ENCODE measurements at places on chromosomes 16 and 17. TPM values are rescaled to one million over a fixed set of nuclear protein-coding genes. Genes with fewer than 3 reads are reported as not detected.

Gene GNAO1
- not detected for total RNA-seq

Gene BIRC5
- 0.57 TPM for total RNA-seq

Gene PSMB10
- 42.4 TPM for total RNA-seq

Gene RANBP10
- total RNA-seq = 6.4 TPM

Gene MNT
- 17.7 TPM for total RNA-seq

Gene PRPF8
- 138 TPM for total RNA-seq

Gene MRPS23
- 19.5 TPM for total RNA-seq

DNA sequence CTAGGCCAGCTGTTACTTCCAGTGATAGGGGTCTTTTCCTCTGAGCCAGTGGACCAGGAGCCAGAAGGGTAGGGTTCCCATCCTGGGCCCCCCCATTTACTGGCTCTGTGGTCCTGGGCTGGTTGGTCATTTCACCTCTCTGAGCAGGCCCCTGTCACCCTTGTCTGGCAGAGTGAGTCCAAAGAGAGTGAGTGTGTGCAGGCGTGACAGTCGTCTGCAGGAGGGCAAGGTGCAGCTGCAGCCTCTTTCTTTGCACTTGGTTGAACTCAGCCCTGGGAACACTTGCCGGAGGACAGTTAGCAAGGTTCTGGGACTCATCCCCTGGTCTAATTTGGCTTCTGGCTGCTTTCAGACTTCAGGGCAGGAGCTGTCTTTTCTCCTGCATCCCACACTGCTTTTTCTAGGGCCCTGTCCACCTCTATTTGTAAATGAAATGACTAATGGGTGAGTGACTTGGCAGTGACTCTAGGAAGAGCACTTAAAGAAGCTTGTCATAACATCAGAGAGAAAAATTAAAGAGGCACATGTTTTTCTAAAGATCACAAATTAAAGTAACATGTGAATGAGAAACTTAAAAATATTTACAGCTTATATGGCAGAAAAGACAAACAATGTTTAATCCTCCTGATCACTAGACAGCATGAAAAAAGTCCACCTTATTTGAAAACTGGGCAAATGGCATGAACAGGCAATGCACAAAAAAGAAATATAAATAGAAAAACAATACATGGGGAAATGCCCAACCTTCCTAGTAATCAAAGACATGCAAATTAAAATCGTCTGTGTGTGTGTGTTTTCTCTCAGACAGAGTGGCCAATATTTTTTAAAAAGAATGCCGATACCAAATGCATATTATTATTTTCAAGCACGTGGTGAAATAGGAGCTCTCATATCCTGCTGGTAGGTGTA, 137.5 kb downstream of the NTN1 start:
- DNase-seq = no peak

DNA sequence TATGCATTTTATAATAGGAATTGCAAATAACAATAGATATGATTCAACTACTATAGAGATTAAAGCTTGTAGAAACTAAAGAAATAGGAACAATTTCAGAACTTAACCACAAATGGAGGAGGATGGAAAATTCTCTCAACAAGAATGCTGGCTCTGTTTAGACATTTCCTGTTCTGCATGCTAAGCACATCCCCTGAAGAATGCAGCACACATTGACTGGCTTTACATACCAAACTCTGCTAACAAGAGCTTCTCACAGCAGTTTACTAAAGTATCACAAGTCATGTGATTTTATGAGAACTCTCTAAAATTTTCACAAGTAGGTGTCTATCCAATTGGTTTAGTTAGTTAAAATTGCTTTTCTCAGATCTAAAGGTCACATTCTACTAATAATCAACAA, 85.2 kb downstream of the SPAG9 start:
- DNase-seq = peak; percentile 94

DNA sequence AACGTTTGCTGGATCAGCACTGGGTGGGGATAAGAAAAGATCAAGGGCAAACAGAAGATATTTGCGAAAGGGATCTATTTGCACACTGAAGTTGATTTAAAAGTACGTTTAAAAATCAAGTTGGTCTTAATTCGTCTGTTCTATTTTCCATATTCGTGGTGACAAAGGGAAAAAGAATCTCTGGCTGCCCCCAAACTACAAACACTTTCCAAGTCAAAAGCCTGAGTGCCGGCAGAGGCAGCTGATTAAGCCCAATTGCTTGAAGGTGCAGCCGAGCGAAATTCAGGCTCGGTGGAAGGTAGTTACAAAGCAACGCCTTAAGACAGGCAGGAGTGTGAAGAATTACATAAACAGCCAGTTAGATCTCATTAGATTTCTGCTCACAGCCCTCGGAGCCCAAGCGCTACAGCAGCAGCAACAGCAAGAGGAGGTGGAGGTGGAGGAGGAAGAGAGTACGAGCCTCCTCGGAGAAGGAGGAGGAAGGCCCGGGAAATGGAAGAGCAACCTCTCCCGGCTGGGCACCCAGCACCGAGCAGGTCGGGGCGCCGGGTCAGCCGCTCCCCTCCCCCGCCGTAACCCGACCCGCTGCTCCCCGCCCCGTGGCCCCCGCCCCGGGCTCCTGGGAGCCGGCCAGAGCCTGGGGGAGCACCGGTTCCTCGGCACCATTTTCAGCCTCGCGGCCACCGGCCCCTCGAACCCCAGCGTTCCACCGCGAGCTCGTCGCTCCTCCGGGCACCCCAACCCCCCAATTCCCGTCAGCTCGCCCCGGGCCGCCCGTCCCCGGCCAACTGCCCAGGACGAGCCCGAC, 890 bp downstream of the TOB1 start:
- peak; percentile 52 for DNase-seq

GRCh38 chr16:19959736-19960135, 75.1 kb upstream of the GPRC5B start:
- DNase-seq = no peak

- DNase-seq = no peak
Measured at GRCh38 chr17:48126532-48126850, 18.9 kb downstream of the SNX11 start.

DNA sequence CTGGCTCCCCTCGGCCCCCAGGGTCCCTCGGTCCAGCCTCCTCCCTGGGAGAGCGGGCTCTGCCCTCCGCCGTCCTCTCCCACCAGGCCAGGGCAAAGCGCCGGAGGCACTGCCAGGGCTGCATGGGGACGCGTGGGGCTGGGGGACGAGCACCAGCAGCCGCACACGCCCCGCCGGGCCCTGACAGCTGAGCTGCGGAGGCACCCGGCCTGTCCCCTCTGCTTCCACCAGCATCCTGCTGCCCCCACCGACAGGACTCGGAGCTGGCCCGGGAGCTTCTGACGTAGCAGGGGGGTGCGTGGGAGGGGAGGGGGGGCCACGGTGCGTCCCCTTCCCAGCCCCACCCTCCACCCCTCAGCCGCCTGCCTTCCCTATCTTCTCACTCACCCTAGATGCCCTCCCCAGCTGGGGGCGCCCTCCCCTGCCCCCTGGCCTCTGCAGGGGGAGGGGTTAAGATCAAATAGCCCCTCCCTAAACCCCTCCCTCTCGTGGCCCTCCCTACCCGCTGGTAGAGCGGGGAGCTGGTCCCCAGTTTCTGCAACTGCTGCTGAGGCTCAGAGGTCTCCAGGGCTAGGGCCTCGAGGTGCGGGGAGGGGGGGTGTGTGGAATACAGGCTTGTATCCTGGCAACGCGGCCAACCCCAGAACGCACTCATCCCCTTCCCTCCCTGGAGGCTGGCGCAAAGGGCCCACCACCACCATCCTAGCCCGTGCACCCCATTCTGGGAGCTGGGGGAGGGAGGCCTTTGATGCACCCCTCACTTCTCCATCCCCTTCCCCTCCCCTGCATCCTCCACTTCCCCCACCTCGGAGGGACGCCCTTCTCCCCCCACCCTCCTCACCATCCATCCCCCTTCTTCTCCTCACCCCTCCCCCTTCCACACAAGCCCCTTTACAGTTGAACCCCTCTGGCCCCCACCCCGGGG, 1.0 kb downstream of the SRCIN1 start:
- no peak for DNase-seq

Data from fibroblast of the aortic adventitia (primary cell).